ENCODE measurements at places on chromosomes 1 and 21.

- DNase-seq = no peak
These were observed at the start of gene SLC6A9 for GRCh38 chr1:44031252-44032169. TSS of gene SLC6A9 (minus strand) at chr1:44031462. CDS start at chr1:44024277, 7,185 bp downstream.

DNA sequence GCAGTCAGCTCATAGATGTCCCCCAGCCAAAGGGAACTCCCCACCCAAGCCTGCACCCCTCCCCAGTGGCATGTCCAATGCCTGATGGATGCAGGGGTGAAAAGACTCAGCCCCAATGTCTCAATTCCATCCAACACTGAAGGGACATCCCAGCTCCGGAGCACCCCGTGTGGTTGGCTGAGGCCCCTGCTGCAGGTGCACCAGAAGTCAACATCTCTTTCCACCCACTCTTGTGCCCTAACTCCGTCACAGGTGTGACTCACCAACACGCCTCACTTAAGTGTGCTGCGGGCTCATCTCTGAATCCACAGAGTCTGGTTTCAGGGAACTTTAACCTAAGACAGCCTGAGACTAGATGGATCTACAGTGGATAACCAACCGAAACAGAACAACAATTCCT is 40.9 kb upstream of the ZBTB18 start:
- DNase-seq = no peak

GRCh38 chr1:55353707-55354620 is 138.8 kb upstream of the USP24 start:
- DNase-seq = no peak

DNA sequence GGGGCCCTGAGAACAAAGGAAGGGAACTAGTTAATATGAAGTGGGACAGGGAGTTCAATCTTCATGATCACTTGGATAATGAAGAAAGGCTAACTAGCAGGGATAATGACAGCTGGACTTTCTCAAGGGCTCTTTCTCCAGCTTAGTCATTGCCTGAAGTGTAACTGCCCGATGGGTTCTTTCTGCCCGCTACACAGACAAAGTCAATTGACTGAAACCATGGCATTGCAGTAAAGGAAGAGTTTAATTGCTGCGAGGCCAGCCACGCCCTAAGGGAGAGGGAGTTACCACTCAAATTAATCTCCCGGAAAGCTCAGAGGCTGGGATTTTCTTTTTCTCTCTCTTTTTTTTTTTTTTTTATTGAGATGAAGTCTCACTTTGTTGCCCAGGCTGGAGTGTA is 16.6 kb upstream of the SLC2A5 start:
- DNase-seq = no peak

- peak; percentile 65 for DNase-seq
These were observed 12.3 kb upstream of the IFNLR1 start for GRCh38 chr1:24199291-24199900.

DNA sequence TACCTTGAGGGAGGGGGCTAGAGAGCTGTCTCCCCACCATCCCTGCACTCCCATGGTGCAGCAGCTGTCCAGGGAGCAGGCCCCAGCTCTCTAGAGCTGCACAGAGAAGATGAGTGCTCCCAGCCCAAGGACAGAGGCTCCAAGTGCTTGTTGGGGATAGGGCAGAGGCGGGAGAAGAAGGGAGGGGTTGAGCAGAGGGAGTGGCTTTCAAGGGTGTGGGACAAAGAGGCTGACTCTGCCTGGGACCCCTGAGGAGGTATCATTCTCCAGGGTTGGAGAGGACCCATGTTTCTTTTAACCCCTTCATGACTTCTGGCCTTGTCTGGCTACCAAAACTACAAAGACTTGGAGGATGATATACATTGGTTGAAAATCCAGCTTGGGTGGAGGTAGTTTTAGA is 14.6 kb downstream of the FOXD2 start:
- DNase-seq = no peak

DNA sequence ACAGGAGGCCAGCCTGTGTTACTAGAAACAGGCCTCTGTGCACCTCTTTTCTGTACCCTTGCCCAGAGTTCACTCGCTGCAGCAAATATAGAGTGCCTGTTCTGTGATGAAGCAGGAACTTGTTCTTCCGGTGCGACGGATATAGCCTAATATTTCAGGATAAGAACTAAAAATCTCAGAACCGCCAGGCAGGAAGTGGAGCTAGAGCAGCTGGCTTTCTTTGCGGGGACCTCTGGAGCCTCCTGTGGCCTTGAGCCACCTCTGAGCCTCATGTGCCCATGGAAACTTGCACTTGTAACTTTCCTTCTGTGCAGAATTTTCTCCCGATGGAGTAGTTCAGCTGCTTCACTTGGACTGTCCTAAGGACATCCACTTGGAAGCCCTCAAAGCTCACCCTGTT is 44.5 kb upstream of the VAMP3 start:
- DNase-seq = no peak

DNA sequence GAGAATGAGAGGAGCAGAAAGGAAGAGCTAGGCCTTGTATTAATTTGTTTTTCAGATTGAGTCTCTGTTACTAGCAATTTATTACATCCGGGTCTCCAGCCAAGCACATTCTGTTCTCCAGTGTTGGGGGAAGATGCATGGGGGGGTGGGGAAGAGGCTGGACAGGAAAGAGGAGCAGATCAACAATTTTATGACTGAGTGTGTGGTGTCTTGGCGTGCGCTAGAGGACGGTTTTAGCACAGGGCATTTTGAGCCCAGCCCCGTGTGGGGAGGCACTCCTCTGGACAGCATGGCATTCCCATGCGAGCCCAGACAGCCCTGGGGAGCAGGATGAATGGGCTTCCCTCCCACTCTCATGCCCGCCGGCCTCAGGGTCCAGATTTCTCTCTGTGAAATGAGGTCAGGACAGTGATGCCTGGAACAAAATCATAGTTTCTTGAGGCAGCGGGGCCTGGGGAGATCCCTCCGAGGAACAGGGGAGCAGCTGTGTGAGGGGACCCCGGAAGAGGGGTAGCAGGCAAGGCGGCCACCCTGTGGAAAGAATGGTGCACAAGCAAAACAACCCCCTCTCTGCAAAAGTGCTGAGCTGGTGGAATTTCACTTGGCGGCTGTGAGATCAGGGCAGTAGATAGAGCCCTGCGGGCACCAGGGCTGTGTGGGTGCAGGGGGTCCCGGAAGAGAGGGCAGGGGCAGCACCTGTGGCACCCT is 16.3 kb downstream of the SOX13 start:
- no peak for DNase-seq

DNA sequence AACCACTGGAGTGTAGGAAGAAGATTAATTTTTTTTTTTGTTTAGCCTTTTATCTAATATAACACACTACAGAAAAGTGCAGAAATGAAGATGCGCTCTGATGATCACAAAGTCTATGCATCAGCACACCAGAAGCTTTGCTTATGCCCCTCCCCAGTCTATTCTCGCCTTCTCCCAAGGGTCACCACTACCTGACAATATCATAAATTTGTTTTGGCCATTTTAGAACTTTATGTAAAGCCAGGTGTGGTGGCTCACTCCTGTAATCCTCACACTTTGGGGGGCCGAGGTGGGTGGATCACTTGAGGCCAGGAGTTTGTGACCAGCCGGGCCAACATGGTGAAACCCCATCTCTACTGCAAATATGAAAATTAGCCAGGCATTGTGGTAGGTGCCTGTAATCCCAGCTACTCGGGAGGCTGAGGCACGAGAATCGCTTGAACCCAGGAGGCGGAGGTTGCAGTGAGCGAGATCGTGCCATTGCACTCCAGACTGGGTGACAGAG is 231.3 kb downstream of the FOXD2 start:
- no peak for DNase-seq

DNA sequence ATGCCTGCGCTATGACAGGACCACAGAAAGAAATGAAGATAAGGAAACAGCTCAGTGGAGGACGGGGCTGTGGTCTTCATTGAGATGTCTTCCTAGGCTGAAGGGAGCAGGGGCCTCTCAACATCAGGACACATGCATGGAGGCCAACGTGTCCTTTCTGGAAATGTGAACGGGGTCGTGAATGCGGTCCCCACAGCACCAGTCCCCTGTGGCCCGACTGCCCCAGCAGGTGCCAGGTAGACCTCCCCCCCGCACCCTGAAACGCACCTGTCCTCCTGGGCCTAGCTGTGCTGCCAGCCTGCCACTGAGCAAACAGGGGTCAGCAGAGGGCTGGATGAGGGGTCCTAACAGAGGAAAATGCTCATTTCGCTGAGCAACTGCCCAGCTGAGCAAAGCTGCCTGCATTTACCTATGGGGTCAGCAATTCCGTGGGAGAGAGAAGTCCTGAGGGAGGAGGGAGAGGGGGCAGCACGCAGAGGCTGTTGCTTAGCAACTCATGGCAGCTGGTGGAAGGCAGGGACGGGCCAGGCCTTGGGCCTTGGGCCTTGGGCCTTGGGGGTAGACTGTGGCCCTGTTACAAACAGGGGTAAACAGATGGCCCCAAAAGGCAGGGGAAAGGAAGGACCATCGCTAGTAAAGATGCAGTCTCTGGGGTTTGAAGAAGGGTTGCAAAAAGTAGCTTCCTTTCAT is 77.4 kb downstream of the NPHP4 start:
- no peak for DNase-seq

- DNase-seq = peak; percentile 45
These were observed 24.3 kb downstream of the AHCTF1 start for GRCh38 chr1:246907472-246907871.

- DNase-seq = no peak
These were observed 218.4 kb downstream of the HLX start for GRCh38 chr1:221097479-221098281.

DNA sequence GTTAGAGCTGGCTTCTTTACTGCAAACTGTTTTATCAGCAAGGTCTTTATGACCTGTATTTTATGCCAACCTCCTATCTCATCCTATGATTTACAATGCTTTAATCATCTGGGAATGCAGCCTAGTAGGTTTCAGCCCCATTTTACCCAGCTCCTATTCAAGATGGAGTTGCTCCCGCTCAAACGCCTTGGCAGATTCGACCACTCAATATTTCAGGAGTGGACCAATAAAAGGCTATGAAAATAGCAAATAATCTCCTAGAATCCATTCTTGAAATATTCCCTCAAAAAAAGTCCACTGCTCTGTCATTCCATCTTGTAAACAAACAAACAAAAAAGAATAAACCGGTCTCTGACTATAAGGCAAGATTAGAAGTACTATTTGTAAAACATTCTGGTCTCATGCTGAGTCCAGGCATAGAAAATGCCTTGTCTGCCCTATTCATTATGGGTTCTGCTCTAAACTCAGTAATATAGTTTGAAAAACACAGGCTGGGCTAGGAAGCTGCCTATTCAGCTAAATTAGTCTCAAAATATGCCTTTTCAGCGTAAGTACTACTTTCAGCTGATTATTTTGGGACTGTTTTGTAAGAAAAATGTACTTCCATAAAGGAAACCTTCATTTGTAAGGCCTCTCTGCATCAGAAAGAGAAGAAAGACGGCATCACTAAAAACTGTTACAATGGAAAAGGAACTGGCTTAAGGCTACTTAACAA is 53.0 kb downstream of the TBX19 start:
- no peak for DNase-seq

GRCh38 chr1:54493608-54494007 is 54.4 kb upstream of the ACOT11 start:
- no peak for DNase-seq

GRCh38 chr1:97630948-97631347 is 289.9 kb downstream of the DPYD start:
- peak; percentile 71 for DNase-seq

GRCh38 chr1:201420608-201421002 is 925 bp downstream of the TNNI1 start:
- no peak for DNase-seq

GRCh38 chr1:229643996-229644745 is 18.1 kb downstream of the URB2 start:
- DNase-seq = no peak

DNA sequence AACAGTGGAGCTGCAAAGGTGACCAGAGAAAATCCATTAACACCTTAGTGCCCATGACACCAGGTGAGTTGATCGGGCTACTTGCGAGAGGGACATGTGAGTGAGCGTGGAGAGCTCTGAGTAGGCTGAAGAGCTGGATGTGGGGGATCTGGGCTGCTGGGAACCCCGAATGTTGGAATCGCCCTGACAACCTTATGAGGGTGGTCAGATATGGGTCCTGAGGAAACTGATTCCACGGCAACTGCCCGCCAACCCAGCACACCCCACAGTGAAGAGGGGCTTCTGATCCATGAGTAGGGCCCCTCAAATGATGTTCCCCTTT is 705 bp upstream of the QSOX1 start:
- DNase-seq = no peak

- no peak for DNase-seq
These were observed 77.7 kb upstream of the DIRAS3 start for GRCh38 chr1:68128157-68128556.

DNA sequence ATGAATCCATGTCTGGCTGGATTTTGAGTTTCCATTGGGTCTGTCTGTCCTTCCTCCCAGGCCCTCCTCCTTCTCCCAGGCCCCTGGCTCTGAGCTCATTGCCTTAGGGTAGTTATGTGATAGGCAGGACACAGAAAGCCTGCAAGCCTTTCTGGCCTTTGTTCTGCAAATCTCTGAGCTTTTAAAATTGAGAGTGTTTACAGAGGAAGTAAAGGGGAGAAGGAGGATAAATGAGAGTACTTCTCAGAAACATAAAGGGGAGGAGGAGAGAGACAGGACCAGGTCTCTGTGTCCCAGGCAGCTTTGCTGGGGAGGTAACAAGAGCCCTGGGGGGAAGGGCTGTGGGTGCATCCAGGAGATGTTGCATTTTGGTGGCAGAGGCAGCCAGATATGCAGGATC is 126.7 kb downstream of the FOXD2 start:
- no peak for DNase-seq

DNA sequence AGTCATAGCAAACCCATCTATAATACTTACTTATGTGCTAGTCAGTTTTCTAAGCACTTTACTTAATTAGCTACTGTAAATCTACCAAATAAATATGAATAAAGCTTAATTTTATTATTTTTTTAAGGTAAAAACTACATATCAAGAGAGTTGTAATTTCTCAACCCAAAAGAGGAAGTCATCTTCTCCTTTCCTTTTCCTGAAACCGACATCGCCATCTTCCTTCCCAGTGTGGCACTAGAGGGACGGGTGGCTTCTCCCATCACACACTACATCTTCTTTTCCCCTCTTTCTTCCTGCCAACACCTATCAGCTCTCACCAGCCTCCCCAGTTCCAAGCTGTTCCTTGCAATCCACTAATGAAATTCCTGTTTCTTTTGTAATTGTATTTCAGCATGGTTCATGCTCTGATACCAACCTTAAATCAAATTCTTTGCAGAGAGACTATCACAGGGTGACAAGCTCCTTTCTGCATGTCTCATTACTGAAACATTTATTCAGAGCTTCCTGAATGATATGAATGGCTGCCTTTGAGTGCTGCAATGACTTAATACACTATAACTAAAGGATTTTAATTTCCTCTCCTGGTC is 251.6 kb upstream of the FAM78B start:
- no peak for DNase-seq

GRCh38 chr1:84998642-84999280 is 1.8 kb upstream of the MCOLN2 start:
- DNase-seq = no peak

DNA sequence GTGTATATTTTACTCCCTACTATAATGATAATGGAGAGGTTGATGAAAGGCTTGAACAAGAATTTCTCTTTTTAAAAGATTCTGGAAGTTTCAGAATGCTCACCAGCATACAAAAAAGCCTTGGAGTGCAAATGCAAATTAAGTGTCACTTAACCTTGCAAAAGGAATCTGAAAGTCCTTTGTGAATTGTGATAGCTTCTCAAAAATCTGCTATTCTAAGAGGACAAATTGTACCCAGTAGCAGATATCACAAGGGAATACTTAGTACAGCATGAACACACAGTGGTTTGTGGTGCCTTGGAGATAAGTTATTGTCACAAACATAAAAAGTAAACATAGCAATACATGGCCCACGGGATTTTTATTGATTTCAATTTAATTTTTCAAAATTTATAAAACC is 1208.3 kb upstream of the B3GALT2 start:
- DNase-seq = no peak

- no peak for DNase-seq
These were observed 8.6 kb downstream of the COL6A1 start for GRCh38 chr21:45990049-45990711.

All from COR-L47 (cell line).